Central memory CD4-positive, alpha-beta T cell (primary cell): ENCODE measurements at places on chromosomes 6 and 20.
A peak's percentile ranks its signal among the peaks of the same experiment; 100 is the strongest.

DNA sequence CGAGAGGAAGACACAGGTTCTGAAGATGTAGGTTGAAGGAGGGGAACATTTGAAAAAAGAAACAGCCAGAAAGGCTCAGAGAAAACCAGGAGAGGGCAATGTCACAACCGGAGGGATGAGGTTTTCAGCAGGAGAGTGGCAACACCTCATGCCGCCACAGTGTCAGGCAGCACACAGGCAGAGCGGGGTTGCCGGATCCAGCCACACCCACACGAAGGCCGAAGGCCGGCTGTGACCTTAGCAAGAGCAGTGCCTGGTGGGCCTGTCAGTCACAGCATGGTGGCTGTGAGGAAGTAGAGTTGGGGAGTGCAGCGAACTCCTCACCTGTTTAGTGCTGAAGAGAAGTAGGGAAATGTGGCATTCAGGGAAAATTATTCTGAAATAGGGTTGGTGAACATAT lies 14.0 kb downstream of the HDDC2 start:
- DNase-seq, result no peak

DNA sequence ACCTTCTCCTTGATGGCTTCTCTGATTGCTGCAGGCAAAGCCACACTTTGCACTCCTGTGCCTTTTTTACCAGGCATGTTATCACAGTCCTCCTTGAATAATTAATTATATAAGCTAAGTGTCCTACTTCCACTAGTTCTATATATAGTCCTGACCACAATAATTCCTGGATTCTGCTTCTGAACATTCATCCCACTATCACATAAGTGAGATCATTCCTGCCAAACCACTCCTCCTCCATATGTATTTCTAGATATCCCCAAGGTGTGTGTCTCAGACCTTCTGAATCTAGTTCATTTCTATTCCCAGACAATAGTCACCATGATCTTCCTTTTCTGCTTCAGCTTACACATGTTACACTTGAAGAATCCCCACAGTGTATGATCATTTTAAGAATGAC lies 1237.5 kb upstream of the MAP3K7 start:
- no peak for DNase-seq

DNA sequence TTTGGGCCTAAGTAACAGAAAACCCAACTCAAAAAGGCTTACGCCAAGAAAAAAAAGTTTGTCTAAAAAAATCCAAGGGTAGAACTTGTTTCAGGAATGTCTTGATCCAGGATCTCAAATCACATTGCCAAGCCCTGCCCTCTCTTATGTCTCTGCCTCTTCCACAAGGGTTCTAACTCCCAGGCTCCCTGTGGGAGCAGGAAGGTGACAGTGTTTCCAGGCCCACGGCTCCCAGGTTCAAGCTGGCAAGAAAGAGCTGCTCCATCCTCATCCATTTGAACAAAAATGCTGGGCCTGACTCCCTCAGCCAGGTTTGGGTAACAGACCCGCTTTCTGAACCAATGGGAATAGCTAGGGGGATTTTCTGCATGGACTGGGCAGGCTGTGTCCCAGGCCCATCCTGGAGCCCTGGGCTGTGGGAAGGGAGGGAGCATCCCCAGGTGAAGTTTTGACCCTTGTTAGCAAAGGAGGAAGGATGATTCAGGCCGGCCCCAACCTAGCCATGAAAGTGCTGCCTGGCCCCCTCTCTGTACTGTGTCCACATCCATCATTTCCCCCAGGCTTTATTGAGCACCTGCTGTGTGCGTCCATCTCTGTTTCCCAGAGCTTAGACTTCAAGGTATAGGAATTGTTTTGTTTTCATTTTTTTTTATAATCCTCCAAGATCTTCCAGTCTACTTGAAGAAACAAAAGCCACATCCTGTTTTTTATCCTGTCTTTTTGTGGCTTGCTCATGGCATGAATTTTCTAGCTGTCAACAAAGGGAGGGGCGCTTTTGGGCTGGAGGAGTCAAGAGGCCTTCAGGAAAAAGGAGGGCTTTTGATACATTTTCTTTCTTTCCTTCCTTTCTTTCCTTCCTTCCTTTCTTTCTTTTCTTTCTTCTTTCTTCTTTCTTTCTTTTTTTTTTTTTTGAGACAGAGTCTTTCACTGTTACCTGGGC lies 159.8 kb downstream of the TFAP2C start:
- no peak for DNase-seq

DNA sequence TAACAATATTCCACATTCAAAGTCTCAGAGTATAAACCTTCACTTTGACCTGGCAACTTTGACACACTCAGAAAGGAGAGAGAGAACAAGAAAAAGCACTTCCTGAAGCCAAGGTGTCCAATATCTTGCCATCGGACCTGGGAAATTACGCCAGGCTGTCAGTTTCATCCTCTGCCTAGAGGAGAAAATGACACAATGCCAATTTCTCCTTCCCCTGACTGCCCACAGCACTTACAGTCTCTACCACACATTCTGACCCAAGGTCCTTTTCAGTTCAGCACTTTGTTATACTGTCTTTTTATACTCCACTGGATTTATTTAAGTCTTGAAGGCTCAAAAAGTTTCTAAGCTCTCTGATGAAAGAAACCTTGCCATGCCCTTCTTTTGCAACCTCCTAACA lies 250.4 kb downstream of the GMPR start:
- DNase-seq, result no peak

DNA sequence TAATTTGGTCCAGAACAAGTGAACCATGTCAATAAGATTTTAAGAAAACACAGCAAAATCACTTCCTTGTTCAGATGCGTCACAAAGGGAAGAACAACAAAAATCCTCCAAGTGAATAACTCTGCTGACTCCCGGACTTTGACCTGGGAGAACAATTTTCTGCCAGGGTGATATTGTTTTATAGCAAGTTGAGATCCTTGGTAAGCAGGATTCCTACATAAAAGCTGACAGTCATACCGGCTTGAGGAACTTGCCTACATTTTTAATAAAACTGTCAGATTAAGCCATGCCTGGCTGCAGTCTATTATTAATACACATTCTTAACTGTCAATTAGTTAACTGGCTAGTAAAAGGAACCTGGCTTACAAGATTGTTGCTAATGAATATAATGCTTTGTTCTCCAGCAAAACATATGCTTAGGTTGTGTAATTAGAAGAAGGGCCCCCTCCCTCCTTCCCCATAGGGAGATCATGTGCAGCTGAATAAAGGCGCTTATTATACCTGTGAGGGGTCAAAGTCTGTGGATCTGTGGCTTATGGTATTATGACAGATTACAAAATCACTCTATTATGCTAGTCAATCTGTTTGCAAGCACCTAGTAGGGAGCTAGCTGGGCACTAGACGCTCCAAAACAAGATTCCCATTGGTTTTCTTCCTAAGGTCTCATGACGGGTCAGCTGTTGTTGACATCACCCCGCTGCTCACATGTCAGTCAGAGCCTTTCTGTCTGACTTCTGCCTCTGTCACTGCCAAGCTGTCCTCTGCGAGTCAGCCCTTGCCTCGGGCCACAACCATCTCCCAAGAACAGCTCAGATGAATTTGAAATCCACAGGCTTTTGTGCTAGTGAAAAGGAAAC lies 44.6 kb upstream of the SEC63 start:
- no peak for DNase-seq

DNA sequence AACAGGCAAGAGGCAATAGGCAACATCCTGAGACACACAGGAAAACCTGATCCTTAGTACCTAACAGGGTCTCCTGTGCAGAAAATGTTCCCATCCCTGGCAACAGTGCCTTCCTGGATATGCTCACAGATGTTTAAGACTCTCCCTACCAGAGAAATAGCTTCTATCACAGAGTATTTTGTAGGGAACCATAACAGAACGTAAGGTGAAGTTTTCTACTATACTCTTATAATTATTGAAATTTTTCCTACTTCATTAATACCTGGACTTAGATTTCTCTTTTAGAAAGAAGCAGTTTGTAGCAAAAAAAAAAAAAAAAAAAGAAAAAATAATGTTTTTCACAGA lies 33.5 kb upstream of the LGSN start:
- DNase-seq, result no peak

- no peak for DNase-seq
These were observed 1.2 kb upstream of the PLTP start for GRCh38 chr20:45913116-45913515.

GRCh38 chr6:47414423-47415167 lies 63.0 kb upstream of the CD2AP start:
- DNase-seq, result peak; percentile 47

DNA sequence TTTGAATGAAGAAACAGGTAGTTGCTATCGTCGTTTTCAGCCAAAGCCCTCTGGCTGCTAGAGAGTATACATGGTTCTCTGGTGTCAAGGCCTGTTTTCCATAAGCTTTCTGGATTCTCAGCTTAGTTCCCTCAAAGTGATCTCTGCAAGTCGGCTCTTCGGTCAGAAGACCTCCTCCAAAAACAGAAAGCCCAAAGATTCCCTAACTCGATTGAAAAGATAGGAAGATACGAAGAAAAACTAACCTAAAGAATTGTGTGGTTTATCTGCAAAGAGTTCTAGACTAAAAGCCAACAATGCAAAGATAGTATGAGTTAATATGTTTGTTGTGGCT lies 545 bp upstream of the ASCC3 start:
- DNase-seq, result peak; percentile 3
